ENCODE measurements at places on chromosomes 4 and X.

DNA sequence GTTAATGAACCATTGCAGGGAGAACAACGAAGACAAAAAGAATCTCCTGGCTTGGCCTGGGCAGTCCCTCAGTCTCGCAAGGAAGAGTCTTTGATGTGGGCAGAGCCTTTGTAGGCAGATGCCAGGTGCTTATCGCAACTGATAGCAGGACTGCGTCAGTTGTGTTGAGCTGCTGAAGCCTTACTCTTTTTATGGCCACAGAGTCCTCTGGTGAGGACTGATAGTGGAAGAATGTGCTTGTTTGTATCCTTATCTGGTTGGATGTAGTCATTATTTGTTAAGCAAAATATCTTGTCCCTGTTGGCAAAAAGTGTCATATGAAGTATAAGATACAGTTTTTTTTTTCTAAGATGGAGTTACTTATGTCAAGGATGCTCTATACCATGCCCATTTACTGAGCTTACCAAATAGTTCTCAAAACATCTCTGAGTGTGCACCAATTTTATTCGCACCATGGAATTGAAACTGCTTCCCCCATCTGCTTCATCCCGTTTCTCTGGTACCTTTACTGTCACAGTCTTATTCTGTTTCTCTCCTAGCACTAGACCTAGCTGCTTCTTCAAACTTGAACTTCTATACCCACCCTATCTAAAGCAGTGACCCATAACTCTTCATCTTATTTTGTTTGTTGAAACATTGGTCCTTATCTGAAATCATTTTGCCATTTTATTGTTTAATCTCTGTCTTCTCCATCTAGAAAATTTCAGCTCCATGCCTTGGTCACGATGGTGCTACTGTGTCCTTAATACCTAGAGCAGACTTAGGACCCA, 47.0 kb upstream of the SPRY1 start:
- DNase-seq = peak; percentile 30

DNA sequence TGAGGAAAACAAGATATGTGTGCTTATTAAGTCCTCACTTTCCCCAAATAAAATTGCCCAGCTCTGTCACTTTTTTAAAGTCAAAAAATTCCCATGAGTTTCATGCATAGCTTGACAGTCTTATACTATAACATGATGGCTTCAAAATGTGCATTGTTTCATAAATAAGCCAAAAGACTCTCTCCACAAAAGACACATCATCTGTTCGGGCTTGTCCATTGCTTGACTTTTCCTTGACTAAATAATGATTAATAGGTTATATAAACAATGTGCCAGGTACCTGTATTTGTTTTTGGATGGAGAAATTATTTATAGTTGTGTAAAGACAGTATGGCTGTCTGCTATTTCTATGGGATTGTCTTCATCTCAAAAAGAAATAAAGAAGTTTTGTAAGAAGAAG, 329.2 kb upstream of the KLF3 start:
- DNase-seq = no peak

- peak; percentile 62 for DNase-seq
Observed at GRCh38 chr4:72136429-72136828, 104.6 kb downstream of the NPFFR2 start.

GRCh38 chr4:61614231-61614630, 414.1 kb downstream of the ADGRL3 start:
- peak; percentile 36 for DNase-seq

DNA sequence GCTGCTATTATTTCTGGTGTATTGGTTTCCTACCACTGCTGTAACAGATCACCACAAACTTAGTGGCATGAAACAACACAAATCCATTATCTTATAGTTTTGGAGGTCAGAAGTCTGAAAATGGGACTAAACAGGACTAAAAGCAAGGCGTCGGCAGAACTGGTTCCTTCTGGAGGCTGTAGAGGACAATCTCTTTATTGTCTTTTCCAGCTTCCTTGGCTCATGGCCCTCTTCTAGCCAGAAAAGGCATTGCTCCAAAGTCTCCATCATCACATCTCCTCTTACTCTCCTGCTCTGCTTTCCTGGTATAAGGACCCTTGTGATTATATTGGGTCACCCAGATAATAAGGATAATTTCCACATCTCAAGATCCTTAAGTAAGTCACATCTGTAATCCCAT, 121.9 kb downstream of the CLCN4 start:
- no peak for DNase-seq
